SJSA1 (cell line): ENCODE measurements at places on chromosomes 11 and 22. TPM values are rescaled to one million over a fixed set of nuclear protein-coding genes. Genes with fewer than 3 reads are reported as not detected.

- DNase-seq, result no peak
- H3K27me3 ChIP-seq, result no peaks in the 10 kb centered on the region
- peaks cover 52% of the 10 kb centered on the region for H3K4me1 ChIP-seq
- H3K4me3 ChIP-seq, result no peak overlapping the region
Measured at GRCh38 chr11:130774703-130775102, 141.6 kb downstream of the SNX19 start.

- H3K27me3 ChIP-seq, result no peaks in the 10 kb centered on the region
- H3K4me1 ChIP-seq, result no peaks in the 10 kb centered on the region
- no peaks in the 10 kb centered on the region for H3K36me3 ChIP-seq
- no peak overlapping the region for H3K27ac ChIP-seq
Measured at GRCh38 chr11:88193278-88193677, 18.0 kb upstream of the RAB38 start.

The CDC42EP2 gene
- 10.5 and 16.6 TPM in 2 replicates for total RNA-seq

DNA sequence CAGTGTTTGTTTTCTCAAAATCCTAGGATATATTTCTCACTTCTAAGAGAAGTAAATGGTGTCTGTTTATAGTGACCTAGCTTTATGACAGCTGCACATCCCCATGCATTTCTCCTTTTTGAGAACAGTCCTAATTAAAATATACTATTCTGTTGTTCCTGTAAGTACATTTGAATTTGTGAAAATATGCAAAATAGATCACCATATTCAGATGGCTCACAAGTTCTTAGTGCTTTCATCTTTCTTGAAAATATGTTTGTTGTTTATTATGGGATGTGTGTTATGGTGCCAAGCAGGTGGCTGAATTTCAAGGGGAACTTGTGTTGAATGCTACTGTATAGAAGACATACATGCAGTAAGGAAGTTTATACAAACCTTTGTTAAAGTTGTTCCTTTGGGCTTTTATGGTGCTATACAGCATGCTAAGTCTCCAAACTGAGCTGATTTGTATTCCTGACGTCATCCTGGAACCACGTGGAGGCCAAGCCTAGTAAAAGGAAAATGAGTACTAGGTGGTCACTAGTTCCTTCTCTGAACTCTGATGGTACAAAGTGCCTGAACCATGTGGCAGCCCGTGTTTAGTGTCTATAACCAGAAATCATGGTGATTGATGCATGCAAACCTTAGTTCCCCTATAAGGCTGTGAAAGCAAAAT lies 7.8 kb upstream of the VSTM5 start:
- no peak for DNase-seq
- H3K27ac ChIP-seq, result no peak overlapping the region
- H3K4me1 ChIP-seq, result no peaks in the 10 kb centered on the region
- H3K27me3 ChIP-seq, result no peaks in the 10 kb centered on the region
- no peak overlapping the region for H3K4me3 ChIP-seq
- no peaks in the 10 kb centered on the region for H3K36me3 ChIP-seq

DNA sequence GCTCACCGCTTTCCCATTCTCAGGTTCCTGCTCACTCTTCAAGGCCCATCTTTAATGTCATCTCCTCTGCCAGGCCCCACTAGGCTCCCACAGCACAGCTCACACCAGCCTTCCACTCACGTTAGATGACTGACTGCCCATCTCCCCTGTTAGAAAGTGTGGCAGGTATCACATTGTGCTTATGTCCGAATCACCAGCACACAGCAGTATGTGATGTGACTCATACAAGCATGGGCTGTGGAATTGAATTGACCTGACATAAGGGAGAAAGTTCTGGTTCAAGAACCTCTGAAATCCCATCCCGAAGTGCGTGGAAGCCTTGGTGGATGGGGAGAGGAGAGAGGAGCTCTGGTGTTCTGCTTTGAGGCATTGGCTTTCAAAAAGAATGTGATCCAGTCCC lies 6.5 kb downstream of the VSTM5 start:
- H3K36me3 ChIP-seq, result no peaks in the 10 kb centered on the region
- H3K4me3 ChIP-seq, result no peak overlapping the region
- no peak for DNase-seq

DNA sequence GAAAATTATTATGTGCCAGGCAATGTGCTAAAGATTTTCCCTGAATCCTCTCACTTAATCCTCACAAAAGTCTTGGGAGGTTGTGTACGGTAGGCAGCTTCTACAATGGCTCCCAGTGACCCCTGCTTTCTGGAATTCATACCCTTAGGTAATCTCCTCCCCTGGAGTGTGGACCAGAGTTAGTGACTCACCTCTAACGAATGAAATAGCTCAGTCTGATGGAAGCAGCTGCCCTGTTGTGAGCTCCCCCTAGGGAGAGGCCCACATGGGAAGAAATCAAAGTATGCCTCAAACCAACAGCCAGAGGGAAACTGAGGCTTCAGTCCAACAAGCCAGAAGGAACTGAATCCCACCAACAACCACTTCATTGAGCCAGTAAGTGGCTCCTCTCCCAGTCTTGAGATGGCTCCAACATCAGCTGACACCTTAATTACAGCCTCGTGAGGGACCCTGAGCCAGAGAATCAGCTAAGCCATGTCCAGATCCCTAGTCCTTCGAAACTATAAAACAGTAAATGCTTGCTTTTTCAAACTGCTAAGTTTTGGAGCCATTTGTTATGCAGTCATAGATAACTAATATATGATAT lies 98.9 kb upstream of the ISX start:
- H3K36me3 ChIP-seq, result no peaks in the 10 kb centered on the region
- peak; percentile 1 for DNase-seq
- H3K4me1 ChIP-seq, result no peaks in the 10 kb centered on the region
- H3K4me3 ChIP-seq, result no peak overlapping the region

DNA sequence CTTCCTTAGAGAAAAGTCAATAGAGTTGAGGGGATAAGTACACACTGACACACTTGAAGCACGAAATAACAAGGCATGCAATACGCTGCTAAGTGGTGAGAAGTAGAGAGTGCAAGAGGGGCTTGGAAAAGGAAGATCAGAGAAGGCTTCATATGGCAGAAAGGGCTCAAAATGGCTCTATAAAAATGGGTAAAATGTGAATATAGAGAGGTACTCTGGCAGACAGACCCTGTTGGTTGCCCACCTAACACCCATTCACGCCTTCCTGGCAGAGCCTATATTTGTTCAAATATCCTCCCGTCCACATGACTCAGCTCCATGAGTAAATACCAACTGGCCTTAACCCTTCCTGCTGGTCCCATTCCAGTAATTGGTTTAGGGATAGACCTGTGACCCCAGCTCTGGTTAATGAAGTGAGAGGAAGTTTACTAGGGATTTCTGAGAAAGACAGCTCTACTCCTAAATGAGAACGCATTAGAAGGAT lies 38.9 kb upstream of the CCDC34 start:
- no peak overlapping the region for H3K27ac ChIP-seq
- H3K4me1 ChIP-seq, result no peaks in the 10 kb centered on the region
- no peak overlapping the region for H3K4me3 ChIP-seq
- no peaks in the 10 kb centered on the region; the same call in 1 of the 2 replicates for H3K36me3 ChIP-seq

The INS gene
- total RNA-seq, result not detected in 2 replicates

- H3K27me3 ChIP-seq, result no peaks in the 10 kb centered on the region
- no peak overlapping the region for H3K4me3 ChIP-seq
- no peaks in the 10 kb centered on the region for H3K36me3 ChIP-seq
- DNase-seq, result no peak
Measured at GRCh38 chr22:46674367-46674781, 54.2 kb downstream of the GRAMD4 start.

- no peaks in the 10 kb centered on the region for H3K4me1 ChIP-seq
- no peak for DNase-seq
- H3K27ac ChIP-seq, result no peak overlapping the region
- H3K4me3 ChIP-seq, result no peak overlapping the region
Measured at GRCh38 chr11:87879118-87879517, 296.1 kb downstream of the RAB38 start.

DNA sequence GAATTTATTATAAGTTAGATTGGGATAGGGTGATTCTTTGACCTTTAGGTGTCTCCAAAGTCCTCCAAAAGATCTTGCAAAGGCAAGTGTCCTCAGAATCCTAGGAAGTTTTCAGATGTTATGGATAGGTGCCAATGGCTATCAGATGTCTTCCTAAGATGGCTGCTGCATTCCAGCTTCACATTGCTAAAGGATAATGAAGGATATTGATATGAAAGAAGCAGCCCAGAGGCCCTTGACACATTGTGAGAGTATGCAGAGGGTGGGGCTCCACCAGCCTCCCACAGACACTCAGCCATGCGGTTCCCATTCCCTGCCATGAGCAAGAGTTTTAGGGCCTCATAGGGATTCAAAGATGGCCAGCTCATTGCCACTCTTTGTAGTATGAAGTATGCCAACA lies 22.3 kb upstream of the GLYATL2 start:
- H3K4me1 ChIP-seq, result no peaks in the 10 kb centered on the region
- H3K27ac ChIP-seq, result no peak overlapping the region
- no peak overlapping the region for H3K4me3 ChIP-seq

The CLNS1A gene
- total RNA-seq, result 71.7 and 81.5 TPM in 2 replicates

DNA sequence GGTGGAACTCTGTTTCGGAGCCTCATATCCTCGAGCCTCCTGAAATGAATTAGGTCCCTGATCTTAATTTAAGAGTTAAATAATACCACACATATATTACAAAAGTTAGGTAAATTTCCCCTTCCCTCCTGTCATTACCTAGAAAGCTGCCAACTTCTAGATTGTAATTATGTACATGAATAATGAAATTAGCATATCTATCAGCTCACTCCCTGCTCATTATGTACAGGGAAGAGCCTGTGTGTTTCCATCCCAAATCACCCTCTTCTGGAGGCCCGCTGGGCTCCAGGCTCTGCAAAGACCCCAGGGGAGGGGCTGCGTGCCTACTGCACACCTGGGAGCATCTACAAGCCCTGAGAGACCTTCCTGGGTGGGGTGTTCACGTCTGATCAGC lies 384.1 kb downstream of the MN1 start:
- no peak overlapping the region for H3K27ac ChIP-seq
- DNase-seq, result no peak
- peaks cover 27% of the 10 kb centered on the region for H3K4me1 ChIP-seq
- H3K27me3 ChIP-seq, result 0 out of 2 replicates have a peak, but pooled peaks cover 4% of the 10 kb centered on the region
- no peaks in the 10 kb centered on the region for H3K36me3 ChIP-seq

DNA sequence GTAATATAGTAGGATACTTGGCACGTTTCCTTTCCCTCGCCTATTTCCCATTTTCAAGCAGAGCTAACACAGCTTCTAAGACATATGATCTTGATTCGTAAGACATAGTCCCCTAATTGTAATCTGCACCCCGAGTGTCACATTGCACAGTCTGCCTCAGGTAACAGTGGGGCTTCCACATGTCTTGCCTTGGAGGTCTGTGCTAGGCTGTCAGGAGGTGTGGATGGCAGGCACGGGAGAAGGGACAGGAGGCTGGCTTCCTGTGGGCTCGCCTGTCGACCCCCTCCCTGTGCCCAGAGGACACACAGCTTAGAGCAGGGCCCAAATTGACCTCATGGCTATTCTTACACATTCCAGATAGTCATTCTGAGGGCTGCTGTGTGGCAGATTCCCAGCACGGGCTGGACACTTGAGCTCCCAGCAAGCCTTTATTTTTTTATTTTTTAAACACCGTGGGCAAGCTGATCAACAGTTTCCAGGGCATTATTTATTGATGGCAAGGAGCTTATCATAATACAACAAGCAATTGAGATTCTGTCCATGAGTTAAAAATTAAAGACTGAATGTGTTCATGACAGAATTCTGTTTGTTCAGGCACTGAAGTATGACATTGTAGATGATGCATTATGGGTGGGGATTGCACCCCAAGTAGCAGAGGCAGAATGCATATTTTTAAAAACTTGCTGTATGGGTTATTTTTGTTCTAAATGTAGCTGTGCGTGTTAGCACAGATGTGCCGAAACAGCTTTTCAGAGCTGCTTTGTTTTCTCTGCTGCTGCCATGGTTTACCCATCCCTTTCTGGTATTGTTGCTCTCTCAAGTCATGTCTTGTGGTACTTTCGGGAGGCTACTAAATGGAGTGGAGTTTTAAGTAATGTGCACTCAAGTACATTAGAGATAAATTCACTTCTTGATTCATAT lies 113.0 kb downstream of the ATXN10 start:
- DNase-seq, result no peak
- peaks cover 31% of the 10 kb centered on the region for H3K4me1 ChIP-seq
- no peak overlapping the region for H3K27ac ChIP-seq
- no peak overlapping the region for H3K4me3 ChIP-seq
- no peaks in the 10 kb centered on the region for H3K27me3 ChIP-seq

DNA sequence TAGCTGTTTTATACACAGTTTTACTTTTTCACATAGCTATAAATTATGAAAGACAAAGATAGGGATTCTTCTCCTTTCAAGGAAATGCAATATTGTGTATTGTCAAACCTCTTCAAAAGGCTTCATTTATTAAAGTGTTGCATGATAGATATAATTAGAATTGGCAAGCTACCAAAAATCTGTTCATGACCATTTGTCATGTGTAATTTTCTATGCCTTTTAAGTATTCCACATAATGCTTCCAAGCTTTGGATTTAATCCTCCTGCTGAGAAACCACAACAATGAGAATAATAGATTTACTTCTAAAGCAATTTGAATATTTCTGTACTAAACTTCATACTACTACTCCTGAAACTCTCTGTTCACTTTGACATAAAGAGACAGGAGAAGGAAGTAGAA lies 403.2 kb upstream of the CCDC179 start:
- H3K27me3 ChIP-seq, result no peaks in the 10 kb centered on the region
- DNase-seq, result no peak
- no peaks in the 10 kb centered on the region for H3K4me1 ChIP-seq
- H3K27ac ChIP-seq, result no peak overlapping the region
- no peak overlapping the region for H3K4me3 ChIP-seq

The CRYBB1 gene
- total RNA-seq, result not detected in 2 replicates

GRCh38 chr11:4891996-4892640 lies 10.4 kb downstream of the OR51T1 start:
- H3K4me1 ChIP-seq, result peaks cover 14% of the 10 kb centered on the region
- peaks cover 15% of the 10 kb centered on the region; the same call in 1 of the 2 replicates for H3K27me3 ChIP-seq
- no peak overlapping the region for H3K4me3 ChIP-seq
- DNase-seq, result peak; percentile 87
- 0 out of 2 replicates have a peak overlapping the region, but pooled peaks have one; percentile 2 for H3K27ac ChIP-seq

DNA sequence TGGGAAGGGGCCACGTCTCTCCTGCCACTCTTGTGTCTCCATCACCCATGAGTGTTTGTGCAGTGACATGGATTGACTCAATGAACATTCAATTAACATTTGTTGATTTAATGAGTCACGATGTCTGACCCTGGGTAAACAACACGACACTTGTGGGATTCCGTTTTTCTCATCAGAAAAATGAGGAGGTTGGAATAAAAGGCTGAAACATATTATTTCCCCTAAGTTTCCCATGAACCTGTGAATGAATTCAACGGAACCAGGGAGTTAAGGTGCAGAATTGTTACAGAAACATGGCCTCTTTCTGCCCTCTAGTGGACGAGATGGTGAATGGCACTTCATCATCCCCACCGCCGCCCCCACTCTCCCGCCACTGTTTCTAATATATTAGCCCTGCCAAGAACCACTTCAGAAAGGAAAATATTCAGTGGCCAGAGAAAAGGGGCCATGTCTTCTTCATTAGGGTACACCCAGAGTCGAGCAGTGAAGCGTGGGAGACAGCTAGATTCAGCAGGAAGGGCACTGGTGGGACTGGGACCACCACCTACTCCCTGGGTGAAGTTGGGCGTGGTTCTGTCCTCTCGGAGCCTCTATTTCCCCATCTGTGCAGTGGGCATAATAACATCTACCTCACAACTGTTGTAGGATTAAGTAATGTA lies 46.3 kb upstream of the SYT13 start:
- H3K27me3 ChIP-seq, result peaks cover 20% of the 10 kb centered on the region; the same call in 1 of the 2 replicates
- H3K36me3 ChIP-seq, result no peaks in the 10 kb centered on the region
- peaks cover 10% of the 10 kb centered on the region for H3K4me1 ChIP-seq
- DNase-seq, result peak; percentile 38
- no peak overlapping the region for H3K27ac ChIP-seq
- no peak overlapping the region for H3K4me3 ChIP-seq

GRCh38 chr11:44624761-44625221 lies 59.3 kb downstream of the CD82 start:
- H3K36me3 ChIP-seq, result no peaks in the 10 kb centered on the region
- peaks cover 14% of the 10 kb centered on the region for H3K27me3 ChIP-seq

- H3K27ac ChIP-seq, result no peak overlapping the region
- no peak for DNase-seq
- no peak overlapping the region for H3K4me3 ChIP-seq
- H3K4me1 ChIP-seq, result peaks cover 6% of the 10 kb centered on the region
Measured at GRCh38 chr22:24002272-24002671, 3.0 kb downstream of the GSTT4 start.
